ENCODE measurements at places on chromosomes 13 and 19.

DNA sequence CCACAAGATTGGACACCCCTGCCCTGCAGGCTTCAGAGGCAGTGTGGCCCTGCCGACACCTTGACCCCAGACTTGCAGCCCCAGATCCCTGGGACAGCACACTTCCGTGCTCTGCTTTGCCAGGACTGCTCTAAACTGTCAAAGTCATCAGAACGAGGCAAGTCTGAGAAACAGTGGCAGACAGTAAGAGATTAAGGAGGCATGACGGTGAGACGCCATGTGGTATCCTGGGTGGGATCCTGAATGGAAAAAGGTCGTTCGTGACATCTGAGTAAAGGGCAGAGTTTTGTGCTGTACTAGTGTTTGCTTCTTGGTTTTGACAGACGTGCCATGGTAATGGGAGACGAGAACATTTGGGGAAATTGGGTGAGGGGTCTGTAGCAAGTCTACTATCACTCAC lies 13.8 kb downstream of the ZNF579 start:
- DNase-seq, result no peak

DNA sequence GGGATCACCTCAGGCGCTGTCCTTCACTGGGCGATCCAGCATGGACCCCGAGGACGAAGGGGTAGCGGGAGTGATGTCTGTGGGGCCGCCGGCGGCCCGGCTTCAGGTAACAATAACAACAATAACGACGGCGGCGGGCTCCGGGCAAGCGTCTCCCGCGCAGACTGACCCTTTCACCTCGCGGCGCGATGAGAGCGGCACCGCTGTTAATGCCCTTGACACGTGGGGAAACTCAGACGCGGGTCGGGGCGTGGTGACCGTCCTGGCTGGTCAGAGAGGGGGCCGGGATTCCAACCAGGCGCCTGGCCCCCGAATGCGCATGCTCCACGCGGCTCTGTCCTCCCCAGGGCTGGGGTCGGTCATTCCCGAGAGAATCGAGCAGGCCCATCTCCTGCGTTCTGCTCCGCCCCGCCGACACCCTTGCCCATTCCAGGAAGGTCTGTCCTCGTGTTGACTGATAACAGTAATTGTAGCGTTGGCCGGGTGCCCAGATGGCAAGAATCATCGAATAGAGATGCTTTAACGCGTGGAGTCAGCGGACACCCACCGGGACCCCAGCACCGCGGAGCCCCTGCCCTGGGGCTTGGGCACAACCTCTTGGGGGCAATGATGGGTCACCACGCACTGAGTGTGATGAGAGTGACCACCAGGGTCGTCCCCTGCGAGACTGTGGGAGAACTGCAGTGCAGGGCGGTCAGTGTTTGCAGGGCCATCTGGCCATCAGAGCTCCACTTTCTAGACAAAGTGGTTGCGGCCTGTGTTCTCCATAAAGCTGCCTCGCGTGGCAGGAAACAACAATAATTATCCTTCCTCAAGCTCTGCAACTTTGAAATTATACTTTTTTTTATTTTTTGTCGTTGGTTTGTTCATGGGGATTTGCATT lies 528 bp downstream of the ZNF8 start:
- peak; percentile 12 for DNase-seq

GRCh38 chr13:98846521-98846920 lies 94.0 kb upstream of the SLC15A1 start:
- DNase-seq, result no peak

GRCh38 chr19:1264801-1265614 lies 4.1 kb upstream of the CIRBP start:
- DNase-seq, result no peak

DNA sequence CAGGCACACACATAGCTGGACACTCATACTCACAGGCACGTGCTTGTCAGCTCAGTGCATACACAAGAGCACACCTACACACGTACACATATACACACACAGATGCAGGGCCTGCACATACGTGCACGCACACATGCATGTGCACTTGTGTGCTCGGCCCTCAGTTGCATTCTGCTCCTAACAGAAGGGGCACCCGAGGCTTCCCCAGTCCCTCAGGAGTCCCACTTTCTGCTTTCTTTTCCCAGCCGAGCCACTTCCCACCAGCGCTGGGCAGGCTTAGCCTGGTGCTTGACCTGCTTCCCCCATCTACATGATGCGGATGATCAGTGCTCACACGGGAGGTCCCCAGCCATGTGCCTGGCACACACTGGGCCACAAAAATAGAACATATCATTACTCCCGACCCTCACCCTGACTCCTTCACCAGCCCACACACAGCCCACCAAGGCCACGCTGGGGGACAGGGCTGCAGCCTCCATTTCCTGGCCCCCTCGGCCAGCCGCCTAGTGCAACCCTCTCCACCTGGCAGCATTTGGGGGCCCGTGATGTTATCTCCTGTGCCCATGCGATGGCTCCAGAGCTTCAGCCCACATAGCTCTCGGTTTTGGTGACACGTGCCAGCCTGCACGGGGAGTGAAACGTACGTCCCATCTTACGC lies 125.2 kb upstream of the SPACA7 start:
- DNase-seq, result no peak

DNA sequence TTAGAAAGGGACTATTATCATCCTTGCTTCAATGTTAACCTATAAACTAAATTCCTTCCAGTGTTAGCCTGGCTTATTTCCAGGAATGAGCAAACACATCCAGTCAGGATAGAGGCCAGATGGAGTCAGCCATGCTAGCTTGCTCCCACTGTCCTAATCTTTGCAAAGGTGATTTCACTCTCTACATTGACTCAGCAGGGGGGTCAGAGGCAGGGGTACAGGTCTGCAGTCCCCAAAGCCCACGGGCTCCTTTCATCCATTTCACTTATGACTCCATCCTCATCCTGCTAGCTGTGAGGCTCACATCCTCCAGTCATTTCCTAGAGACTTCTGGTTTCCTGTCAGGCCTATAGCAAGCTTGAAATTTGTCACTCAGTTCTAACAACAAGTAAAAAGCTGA lies 63.4 kb upstream of the CEACAM8 start:
- DNase-seq, result no peak

- DNase-seq, result no peak
Observed at GRCh38 chr19:47330466-47330869, 1.5 kb upstream of the C5AR2 start.

- DNase-seq, result no peak
Observed at GRCh38 chr13:90393408-90393807, 954.1 kb upstream of the MIR17HG start.

GRCh38 chr13:30394751-30395191 lies 27.5 kb upstream of the UBE2L5 start:
- DNase-seq, result no peak

DNA sequence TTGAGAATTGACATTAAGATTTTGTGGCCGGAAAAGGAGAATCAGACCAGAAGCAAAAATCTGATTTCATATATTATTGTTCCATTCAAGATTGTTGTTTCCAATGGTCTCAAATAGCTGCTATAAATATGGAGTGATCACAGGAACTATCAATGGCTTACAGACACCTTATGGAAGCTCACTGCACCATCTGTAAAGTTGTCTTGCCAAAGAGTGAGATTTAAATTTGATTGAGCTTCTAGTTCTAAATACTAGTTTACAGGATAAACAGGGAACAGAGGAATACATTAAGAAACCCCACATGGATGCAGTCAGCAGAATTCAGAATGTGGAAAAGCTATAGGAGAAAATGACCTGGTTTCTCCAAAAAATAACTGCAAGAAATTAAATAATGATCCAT lies 47.0 kb upstream of the CALM3 start:
- DNase-seq, result no peak

DNA sequence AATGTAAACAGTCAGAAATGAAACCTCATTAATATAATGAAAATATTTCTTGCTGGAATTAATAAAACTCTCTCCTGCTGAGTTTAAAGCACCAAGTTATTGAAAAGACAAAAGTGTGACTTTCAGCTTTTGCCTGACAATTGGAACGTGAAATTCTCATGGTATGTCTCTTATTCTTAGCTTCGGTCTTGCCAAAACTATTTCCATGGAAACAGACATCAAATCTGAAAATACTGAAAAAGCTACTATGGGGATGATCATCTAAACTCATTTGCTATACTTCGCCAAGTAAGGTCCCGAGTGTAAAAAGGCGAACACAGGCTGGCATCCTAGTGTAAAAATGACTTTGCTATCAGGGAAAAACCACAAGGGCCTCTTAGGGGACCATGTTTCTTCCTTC lies 22.8 kb downstream of the HTR2A start:
- DNase-seq, result no peak

DNA sequence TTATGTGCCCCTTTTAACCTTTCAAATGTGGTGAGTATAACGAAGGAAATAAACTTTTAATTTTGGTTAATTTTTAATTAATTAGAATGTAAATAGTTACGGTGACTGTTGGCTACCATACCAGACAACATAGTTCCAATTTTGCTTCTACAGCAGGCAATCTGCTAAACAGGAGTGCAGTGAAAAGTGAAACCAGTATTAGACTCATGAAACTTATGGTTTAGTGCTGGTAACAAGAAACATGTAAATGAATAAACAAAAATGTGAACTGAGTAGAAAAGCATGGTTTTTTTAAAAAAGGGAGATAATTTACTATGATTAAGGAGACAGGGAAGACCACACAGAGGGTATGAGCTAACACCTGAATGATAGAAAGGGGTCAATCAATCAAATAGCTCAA lies 478.4 kb downstream of the PCDH9 start:
- DNase-seq, result no peak

- no peak for DNase-seq
Observed at GRCh38 chr13:29713839-29714238, 118.4 kb upstream of the SLC7A1 start.

- no peak for DNase-seq
Observed at GRCh38 chr13:91459485-91459884, 61.1 kb downstream of the GPC5 start.

DNA sequence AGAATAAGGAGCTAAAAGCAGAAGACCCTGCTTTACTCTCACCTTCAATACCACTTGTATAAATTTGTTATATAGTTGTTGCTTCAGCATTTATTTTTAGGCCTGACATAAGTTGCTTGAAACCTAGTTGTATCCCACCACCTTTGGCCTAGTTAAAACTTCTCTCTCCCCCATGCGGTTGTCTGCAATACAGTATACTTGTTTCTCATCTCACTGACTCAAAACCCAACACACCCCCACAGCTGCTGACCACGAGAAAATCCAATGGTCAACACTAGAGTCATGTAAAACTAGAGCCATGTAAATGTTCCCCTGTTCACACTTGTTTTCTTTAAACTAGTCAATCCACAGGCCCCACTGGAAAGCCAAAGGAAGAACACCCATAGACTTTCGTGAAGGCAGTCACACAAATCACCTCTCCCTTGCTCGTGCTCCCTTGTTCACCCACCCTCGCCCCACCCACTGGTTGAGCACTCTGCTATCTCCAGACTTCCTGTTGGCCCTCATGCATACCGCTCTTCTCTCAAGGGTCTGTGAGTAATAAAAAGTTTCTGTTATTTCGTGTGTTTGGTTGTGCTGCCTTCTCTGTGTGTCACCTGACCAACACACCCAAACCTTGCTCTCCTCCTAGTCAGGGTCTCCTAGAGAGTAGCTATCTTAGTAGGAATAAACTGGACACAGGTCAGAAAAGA lies 12.9 kb upstream of the CCDC169 start:
- DNase-seq, result no peak

GRCh38 chr19:50167314-50167721 lies 4.2 kb upstream of the IZUMO2 start:
- no peak for DNase-seq

GRCh38 chr19:21835810-21836444 lies at the start of gene ZNF43:
Gene ZNF43 (minus strand): TSS chr19:21836182. CDS start chr19:21836038, 144 bp downstream.
- DNase-seq, result peak; percentile 80
